Mesothelial cell of epicardium (in vitro differentiated cells): ENCODE measurements at places on chromosomes 7 and 10.

- no peak for DNase-seq
Observed at GRCh38 chr7:100966542-100967291, 2.6 kb upstream of the MUC12 start.

- no peak for DNase-seq
Observed at GRCh38 chr7:95132500-95132899, 191.8 kb downstream of the PON1 start.

- no peak for DNase-seq
Observed at GRCh38 chr10:114683162-114683561, 25.1 kb upstream of the ABLIM1 start.

DNA sequence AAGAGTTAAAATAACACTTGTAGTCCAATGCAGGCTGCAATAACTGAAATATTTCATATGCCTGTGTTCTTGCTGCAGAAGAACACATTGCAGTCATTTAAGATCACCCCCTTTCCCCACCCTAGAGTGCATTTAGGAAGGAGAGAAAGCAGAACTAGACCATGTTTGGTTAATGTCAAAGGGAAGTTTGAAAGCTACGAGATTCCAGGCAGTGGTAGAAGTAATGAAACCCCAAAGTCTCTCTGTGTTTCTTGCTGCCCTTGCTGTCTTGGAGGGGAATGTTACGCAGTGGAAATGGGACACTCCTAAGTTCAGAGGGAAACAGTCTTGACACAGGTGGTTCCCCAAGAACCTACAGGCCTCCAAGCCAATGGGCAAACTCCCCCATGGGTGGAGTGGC is 242.9 kb downstream of the PTEN start:
- no peak for DNase-seq

DNA sequence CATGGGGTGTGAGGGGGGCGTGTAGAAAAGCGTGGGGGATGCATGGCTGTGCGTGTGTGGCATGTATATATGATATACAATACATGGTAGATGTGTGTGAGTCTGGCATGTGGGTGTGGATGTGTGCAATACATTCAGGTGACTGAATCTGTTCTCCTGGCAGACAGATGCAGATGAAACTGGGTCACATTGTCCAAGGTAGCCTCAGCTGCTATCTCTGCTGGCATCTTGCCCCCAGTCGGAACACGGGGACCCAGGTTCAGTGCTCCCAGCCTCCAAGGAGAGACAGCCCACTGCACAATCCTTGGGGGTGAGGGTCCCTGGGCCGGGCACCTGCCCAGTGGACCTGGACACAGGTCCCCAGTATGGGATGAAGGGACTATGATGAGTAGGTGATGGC is 12.4 kb upstream of the SRRM3 start:
- no peak for DNase-seq

DNA sequence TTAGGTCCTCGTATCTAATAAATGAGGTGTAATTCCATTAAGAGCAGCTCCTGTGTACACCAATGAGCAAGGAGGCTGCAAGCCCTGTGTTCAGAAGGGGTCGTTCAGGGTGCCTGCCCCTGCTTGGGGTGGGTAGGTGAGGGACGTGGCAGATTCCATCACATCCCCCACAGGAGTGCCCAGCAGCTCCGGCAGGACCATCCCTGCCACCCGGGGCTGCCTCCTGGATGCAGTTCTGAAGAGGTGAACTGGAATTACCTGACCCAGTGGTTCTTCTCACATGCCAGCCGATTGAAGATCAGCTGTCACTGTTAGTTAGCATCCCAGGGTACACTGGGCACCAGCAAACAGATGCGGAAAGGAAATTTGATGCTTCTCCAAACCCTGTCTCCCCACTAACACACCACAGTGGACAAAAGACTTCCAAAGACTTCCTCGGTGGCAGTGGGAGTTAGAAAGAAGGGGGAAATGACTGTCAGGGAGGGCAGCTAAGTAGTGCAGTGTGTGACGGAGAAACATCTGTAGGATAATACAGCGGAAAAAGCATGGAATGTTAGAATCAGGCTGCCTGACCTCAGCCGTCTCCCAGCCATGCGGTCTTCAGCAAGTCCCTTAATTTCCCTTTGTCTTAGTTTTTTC is 313.6 kb upstream of the ZMIZ1 start:
- no peak for DNase-seq

GRCh38 chr7:25240340-25240739 is 12.1 kb upstream of the NPVF start:
- no peak for DNase-seq

- no peak for DNase-seq
Observed at GRCh38 chr10:11162828-11163599, 145.3 kb downstream of the CELF2 start.

- no peak for DNase-seq
Observed at GRCh38 chr10:43258562-43259212, 8.2 kb downstream of the RASGEF1A start.

DNA sequence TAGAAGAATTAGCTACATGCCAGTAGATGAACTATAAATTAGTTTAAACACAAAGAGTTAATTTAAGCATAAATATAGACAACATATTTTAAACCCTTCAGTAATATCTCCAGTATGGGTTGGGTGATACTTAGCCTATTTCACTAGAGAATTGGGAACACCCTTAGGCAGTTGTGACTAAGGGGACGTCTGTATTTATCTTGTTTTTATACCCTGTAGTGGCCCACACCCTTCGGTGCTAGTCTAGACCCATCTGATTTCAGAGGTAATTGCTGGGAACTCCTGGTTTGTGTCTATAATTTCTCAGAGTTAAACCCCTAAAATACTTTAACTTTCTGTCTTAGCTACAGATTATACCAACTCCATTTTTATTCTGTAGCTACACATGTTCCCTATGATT is 11.5 kb upstream of the STEAP4 start:
- no peak for DNase-seq

- no peak for DNase-seq
Observed at GRCh38 chr7:115417662-115418061, 495.8 kb downstream of the MDFIC start.

GRCh38 chr10:133196221-133196915 is 33.6 kb upstream of the UTF1 start:
- peak; percentile 19 for DNase-seq

GRCh38 chr7:1738511-1738910 is 68.4 kb downstream of the ELFN1 start:
- no peak for DNase-seq

DNA sequence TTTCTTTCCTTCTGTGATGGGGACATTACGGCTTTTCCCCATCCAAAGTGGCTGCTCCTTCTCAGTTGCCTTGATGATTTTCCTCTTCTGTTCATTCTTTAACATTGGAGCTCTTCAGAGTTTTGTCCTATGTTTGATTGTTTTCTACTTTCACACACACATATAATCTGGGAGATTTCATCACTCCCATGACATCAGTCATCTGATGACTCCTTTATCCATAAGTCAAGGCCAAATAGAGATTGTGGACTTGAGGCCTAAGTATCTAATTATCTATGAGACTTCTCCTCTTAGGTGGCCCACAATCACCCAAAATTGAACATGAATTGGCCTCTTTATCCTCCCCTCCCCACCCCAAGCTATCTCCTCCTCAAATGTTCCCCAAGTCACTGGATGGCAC is 5.3 kb upstream of the COL1A2 start:
- no peak for DNase-seq

- DNase-seq: no peak
Observed at GRCh38 chr10:69372126-69372980, 44.4 kb downstream of the TACR2 start.

GRCh38 chr7:111053035-111053434 is 37.9 kb upstream of the LRRN3 start:
- DNase-seq: no peak

GRCh38 chr7:137694405-137694804 is 152.4 kb downstream of the DGKI start:
- no peak for DNase-seq

- no peak for DNase-seq
Observed at GRCh38 chr7:25454020-25454419, 225.7 kb upstream of the NPVF start.

DNA sequence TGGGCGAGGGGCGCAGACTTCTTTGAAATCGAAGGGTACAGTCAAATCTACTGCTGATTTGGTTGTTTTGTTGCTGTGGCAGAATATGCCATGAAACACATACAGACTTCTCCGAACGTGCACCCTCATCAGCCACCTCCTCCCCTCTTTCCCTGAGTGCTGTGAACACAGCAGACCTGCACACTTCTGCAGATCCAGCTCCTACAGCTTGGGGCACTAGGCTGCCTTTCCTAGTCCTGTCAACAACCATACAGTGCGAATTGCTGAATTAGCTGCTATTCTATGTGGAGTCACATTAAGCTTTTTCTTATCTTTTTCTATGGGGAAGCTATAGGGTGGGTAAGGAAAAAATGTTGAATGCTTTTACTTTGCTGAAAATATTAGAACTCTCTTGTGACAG is 57.5 kb downstream of the COL17A1 start:
- DNase-seq: no peak

DNA sequence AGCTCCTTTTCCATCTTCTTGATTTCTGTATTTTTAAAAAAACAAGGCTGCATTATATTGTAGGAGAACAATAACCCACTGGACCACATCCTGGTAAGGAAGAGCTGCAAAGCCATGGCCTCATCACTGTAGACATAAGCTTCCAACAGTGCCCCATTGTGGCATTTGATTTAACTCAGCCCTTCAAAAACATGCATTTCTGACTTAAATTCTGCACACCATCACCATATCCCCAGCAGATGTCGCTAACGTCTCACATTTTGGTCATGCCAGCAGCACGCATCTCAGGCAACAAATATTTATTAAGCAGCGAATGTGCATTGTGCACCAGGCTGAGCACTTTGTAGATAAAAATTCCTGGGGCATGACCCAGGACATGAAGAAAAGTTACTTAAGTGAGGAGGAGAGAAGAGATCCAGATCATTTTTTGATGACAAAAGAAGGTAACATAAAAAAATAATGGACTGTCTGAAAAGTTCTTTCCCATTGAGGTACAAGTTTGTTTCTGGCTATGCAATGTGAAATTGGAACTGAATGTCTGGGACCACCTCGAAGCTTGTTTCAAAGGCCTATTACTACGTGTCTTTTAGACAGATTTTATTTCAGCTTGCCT is 164.6 kb upstream of the CDCA7L start:
- DNase-seq: peak; percentile 75

DNA sequence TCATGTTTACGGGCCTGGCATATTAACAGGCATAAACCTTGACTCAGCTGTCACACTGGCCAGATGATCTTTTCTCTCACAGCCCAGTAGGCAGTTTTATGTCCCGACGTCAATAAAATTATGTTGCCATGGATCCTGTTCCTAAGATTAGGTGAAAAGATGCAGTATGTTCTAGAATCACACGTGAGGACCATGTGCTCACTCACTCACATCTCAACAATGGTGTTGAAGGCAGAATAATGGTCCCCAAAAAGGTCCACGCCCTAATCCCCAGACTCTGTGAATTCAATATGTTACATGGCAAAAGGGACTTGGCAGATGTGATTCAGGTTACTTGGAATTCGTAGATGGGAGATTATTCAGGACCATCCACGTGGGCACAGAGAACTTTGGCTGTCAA is 3.5 kb downstream of the DOCK1 start:
- no peak for DNase-seq

DNA sequence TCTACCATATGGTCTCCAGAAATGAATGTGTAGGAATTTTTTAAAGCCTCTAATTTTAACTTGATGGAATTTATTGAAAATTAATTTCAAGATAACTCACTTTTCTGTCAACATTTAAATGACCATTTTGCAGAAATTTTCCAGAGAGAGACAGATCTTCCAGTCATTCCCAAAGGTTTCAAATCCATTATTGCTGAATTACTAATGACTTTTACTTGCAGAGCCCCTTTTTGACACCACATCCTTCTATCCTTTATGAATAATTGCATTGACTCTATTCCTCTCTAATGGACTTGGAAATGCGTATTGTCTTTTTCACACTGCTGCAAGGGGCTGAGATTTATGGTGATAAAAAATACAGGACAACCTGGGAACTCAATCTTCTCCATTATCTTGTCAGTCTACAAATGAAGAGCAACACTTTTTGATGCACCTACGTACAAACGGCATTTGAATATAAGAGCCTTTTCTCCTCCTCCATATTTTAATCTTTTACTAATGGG is 42.7 kb downstream of the CUBN start:
- DNase-seq: no peak

DNA sequence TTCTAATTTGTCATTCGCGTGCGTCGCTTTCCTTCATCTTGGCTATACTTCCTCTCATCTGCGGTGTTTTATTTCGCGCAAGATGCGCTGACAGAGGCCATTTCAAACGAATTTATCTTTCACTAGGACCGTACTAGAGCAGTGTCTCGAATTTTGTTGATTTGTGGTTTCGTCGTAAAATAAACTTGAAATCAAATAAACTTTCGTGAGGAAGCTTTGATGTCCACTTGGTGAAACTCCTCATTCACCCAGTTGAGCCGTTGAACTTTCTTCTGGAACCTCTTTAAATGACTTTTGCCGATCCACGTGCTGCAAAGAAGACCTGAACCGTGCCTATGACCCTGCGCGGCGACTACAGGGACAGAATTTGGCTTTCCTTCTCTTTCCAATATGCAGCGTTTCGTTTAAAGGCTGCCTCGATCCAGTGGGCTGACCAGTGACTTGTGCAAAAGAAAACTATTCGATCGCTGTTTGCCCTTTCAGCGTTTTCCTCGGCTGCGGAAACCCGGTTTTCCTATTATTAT is 163.9 kb upstream of the PPP1R3A start:
- no peak for DNase-seq

GRCh38 chr7:87212498-87212897 is 7.0 kb downstream of the TMEM243 start:
- no peak for DNase-seq

DNA sequence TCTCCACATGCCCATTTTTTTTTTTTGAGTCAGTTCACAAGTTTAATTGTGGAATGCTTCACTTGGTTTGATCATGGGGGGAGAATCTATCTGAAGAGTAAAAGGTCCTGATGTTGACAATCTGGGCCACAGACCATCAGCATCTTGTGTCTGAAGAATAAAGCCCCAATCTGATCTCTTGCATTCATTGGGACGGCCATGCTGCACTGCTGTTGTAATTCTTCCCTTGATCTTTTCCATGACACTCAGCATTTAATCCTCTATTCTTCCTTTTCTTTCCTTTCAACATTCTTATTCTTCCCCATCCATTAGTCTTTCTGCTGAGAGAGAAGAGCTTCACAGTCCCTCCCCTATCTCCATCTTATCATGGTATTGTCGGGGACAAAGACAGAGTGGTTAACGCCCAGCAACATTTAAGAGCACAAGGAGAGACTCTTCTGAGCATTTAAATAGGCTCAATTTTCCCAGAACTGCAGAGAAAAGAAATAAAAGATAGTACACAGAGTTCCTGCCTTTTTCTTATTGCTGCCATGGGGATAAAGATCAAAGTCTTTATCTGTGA is 1157.3 kb downstream of the SORCS3 start:
- DNase-seq: no peak
